ENCODE measurements at places on chromosomes 3 and 15.

- DNase-seq = no peak
Observed at GRCh38 chr3:2061360-2061759, 37.3 kb upstream of the CNTN4 start.

DNA sequence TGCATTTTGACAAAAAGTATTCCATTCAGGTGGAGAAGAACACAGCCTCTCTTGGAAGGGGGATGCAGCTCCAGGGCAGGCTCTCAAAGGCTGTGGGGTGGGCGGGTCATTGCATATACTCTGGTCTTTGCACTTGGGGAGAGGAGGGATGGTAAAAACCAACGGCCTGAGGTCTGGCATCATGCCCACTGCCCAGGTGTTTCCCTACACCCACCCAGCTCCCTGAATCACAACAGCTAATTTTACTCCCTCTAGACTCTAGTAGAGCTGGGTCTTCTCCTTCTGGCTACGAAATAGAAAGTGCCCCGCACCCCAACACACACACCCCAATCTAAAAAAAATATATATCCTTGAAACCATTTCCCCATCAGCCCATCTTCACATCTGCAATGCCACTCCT is 1.0 kb downstream of the MYLK start:
- DNase-seq = no peak

DNA sequence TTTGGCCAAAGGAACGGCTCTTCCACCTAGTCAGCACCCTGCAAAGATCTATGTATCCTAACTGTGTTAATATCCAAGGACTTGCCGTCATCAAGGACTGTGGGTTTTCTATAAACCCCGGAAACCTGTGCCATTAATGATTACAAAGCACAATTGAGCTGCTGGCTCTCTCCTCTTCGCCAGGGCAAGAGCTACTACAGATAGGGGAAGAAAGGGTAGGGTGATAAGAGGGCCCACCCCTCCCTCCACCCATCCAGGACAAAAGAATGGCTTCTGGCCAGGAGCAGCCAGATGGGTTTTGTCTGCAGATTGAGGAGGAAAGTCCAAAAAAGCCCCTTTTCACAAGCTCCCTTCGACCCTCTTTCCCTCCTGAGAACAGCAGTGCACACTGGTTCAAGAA is 9.9 kb downstream of the RFT1 start:
- DNase-seq = no peak

GRCh38 chr15:34665498-34666116 is 82.2 kb upstream of the GOLGA8B start:
- no peak for DNase-seq

DNA sequence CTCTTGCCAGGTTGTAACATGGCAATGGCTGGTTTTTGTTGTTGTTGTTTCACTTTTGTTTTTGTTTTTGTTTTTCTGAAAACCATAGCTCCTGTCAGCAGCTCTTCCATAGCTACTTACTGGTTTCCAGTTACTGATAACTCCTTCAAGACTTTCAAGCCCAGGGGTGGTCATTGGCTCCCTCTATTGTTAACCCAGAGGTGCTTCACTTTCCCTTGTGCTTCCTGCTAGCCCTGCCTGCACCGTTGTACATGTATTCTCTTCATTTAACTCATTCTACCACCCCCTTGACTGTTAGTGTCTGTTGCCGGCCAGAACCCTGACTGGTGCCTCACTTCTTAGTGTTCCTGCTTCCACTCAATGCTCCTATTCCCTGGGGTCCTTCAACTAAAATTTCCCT is 4.2 kb upstream of the TRAT1 start:
- peak; percentile 67 for DNase-seq

GRCh38 chr3:125310623-125311081 is 64.5 kb downstream of the ZNF148 start:
- peak; percentile 67 for DNase-seq
